ENCODE measurements at places on chromosomes 1 and 21.

- DNase-seq, result peak; percentile 83
Measured at GRCh38 chr1:31010086-31010989, 55.2 kb downstream of the PUM1 start.

- DNase-seq, result peak; percentile 74
Measured at GRCh38 chr1:87953732-87954344, 625.2 kb downstream of the LMO4 start.

DNA sequence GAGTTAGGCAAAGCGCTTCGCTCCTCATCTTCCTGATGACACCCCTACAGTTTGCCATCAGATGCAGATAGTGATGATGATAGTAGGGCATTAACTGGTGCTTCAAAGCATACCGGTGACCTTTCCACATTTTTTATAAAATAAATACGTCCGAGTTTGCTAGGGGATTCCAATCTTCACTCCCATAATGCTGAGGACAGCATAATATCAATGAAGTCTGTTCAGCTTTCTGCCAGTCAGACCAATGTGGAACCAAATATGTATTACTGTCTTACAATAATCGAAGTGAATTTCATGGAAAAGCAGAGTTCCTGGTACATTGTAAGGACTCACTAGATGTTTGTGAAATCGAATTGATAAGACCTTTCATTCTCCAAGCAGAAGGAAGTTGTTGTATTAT is 258.7 kb downstream of the RYR2 start:
- DNase-seq, result no peak

DNA sequence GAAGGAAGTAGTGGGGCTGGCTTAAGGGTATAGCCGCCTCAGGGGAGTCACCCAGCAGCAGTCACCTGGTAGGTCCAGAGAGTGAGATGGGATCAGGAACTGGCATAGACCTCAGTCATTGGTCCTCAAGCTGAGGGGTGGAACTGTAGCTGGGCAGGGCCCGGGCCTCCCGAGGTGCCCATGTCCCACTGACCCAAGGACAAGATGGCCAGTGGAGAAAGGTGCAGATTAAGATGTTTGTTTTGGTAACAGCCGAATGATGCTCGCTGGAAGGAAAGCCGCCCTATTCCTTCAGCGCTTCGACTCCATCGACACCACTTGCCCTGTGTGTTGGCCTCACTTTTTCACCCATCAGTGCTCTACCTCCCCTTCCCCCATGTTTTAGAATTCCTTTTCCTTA is 16.4 kb downstream of the COL9A2 start:
- no peak for DNase-seq

DNA sequence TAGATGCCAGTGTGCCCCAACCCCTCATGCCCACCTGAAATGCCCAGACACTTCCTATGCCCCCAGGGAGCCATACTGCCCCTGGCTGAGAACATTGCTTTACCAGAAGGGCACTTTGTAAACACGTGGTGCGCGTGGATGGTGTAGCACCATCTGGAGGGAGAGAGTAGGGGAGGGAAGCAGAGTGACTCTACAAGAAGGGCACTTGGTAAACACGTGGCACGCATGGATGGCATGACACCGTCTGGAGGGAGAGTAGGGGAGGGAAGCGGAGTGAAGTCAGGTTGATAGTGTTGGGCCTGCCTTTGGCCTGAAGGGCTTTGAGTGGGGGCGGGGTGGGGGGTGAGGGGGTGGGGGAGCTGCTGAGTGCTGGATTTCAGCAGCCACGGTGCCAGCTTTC is 324.0 kb upstream of the VAMP3 start:
- no peak for DNase-seq

DNA sequence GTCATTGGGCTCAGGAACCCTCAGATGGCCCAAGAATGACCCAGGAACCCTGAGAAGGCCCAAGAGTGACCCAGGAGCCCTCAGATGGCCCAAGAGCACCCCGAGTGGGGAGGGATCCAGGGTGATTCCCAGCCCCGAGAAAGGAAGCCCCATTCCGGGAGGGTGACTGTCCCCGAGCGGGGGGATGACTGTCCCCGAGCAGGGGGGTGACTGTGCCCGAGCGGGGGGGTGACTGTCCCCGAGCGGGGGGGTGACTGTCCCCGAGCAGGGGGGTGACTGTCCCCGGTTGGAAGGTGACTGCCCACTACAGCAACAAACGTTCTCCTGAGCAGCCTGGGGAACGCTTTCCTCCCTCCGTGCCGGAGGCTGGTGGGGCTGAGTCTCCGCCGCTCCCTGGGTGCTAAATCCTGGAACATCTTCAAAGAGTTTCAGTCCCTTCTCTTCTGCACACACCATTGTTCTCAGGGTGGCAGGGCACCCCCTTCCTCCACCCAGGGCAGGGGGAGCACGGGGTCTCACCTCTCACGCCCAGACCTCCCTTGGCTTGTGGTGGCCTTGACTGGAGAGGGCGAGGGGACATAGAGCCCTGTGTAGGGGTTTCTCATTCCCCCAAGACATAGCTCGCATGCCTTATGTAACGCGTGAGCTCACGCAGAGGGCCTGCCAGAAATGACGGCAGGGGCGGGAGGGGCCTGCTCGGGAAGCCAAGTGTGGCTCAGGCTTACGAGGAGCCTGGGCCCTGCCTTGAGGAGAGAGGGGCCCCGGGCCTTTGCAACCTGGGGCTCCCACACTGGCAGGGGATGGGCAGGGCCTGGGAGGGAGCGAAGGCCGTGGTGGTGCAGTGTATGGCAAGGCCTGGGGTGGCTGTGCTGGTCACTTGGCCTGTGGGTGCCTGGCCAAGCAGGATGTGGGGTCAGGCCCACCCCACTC is 14.3 kb upstream of the SKI start:
- DNase-seq, result peak; percentile 69

- peak; percentile 22 for DNase-seq
Measured at GRCh38 chr21:33411949-33412430, 8.8 kb downstream of the IFNGR2 start.

GRCh38 chr1:169527451-169528214 is 41.9 kb upstream of the SLC19A2 start:
- peak; percentile 36 for DNase-seq

DNA sequence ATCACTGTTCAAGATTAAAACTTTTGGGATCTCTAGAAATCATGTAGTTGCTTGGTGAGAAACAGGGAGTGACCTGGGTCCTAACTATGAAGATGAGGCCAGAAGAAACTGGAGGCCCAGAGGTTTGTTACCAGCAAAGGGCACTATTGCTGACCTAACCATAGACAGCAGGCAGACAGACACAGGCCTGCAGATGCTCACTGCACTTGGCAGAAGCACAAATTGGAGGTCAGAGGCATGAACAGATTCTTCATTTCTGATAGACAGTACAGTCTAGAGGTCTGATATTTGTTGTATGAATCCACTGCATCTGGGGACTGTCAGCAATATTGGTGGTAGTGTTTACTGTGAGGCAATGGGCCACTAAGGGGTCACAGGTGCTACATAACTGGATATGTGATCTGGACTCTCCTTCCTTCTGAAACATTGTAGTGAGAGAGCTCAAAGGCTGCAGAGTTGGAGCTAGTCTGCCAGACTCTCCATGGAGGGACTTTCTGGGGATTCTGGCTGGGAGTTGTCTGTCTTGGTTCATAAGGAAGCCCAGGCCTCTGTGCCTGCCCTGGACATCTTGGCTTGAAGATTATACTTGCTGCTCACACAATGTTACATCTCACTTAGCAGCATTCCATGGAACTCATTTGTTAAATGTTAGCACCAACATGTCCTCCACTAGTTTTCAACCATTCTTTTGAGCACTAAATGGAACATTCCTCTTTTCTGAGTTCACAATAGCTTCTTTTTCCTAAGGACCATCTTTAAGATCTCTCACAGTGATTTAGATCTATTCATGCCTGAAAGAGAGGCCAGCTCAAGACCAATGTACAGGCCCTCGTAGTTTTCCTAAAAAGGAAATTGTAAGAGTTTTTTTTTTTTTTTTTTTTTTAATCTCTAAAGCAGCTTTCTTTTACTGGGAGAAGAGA is 26.9 kb upstream of the CCN1 start:
- DNase-seq, result peak; percentile 58

GRCh38 chr21:38784458-38785266 is 21.1 kb upstream of the ETS2 start:
- no peak for DNase-seq

DNA sequence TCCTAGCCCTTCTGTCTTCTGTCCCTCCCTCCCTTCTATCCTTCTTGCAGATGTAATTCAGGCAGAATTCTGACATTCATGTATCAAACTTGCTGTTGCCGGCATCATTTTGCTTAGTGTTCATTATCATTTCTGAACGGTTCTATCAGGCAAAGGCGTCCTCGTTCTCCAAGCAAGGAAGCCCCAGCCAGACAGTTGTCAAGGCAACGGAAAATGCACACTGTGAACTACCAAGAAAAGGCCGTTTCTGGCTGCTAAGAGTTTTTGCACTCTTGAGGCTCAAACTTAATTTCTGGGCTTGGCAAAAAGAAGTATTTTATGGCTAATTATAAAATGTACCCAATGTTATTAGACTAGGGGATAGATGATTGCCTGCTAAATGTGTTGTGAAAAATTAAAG is 164.7 kb upstream of the KCNJ15 start:
- no peak for DNase-seq

GRCh38 chr1:97004743-97005142 is 283.2 kb downstream of the PTBP2 start:
- no peak for DNase-seq

- no peak for DNase-seq
Measured at GRCh38 chr1:29575277-29575676, 339.0 kb downstream of the PTPRU start.

GRCh38 chr1:183058851-183059502 is 35.8 kb downstream of the LAMC1 start:
- no peak for DNase-seq

GRCh38 chr1:224213438-224214119 is 30.5 kb downstream of the DEGS1 start:
- no peak for DNase-seq

DNA sequence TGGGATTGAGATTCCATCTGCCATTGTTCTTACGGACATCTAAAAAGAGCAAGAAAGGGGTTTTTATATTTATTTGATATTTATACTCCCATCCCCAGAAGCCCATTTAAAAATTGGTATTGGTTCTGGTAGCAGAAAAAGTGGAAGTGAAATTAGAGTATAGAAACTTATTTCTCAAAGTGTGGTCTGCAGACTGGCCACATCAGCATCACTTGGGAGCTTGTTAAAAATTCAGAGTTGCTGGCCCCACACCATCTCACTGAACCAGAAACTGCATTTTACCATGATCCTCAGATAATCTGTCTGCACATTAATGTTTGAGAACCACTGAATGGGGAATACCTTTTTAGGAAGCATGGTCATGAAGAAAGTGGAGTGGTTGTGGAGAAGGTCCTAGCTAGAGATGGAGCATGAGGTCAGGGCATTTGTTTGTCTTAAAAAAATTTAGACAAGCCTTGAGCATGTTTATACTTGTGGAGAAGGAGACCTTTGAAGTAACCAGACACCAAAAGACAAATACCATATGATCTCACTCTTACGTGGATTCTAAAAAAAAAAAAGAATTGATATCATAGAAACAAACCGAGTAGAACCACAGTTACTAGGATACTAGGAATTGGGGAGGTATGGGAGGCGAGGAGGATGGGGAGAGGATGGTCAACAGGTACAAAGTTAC is 116.3 kb downstream of the ST6GALNAC3 start:
- DNase-seq, result no peak

GRCh38 chr1:48552420-48552819 is 80.4 kb upstream of the SPATA6 start:
- no peak for DNase-seq

GRCh38 chr1:17023573-17023972 is 11.8 kb upstream of the ATP13A2 start:
- DNase-seq, result no peak

DNA sequence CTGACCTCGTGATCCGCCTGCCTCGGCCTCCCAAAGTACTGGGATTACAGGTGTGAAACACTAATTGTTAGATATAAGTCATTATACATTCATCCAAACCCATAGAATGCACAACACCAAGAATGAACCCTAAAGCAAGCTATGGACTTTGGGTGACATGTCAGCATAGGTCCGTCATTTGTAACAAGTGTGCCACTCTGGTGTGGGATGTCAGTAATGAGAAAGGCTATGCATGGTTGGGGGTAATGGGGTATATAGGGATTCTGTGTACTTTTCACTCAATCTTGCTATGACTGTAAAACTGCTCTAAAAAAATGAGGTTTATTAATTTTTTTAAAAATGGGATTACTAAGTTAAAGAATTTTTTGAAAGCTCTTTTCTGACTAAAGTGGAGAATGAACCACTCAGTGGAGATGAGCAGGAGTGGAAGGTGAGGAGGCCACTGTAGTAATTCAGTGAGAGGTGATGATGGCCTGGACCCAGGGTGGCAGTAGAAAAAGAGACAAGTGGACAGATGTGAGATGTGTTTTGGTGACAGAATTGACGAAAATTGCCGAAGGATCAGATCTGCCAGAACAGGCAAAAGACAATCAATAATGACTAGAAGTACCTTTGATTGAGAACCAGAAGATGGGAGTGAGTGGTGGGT is 21.3 kb upstream of the S1PR1 start:
- DNase-seq, result no peak

GRCh38 chr1:87826681-87827251 is 498.1 kb downstream of the LMO4 start:
- DNase-seq, result peak; percentile 4

GRCh38 chr1:6485168-6486101 is 6.0 kb downstream of the PLEKHG5 start:
- DNase-seq, result peak; percentile 18

DNA sequence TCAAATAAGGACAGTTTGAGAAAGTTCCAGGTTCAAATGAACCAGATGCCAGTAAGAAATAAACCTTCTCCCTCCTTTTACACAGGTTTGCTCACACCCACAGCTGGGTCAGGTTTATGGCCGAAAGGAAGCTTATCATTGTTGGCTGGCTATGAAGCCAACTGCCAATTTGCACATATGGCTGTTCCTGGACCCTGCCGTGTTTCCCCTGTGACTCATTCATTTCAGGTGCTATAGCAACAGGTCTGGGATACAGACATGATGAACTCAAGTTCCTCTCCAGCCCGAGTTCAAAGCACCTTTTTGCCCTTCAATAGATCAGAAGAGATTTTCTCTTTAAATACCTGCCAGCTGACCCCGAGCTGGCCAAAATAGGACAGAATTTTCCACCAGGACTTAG is 134.4 kb upstream of the SMYD2 start:
- no peak for DNase-seq

GRCh38 chr1:183655562-183656075 is 2.5 kb upstream of the APOBEC4 start:
- peak; percentile 85 for DNase-seq

- DNase-seq, result no peak
Measured at GRCh38 chr1:88191917-88192316, 492.2 kb upstream of the PKN2 start.

DNA sequence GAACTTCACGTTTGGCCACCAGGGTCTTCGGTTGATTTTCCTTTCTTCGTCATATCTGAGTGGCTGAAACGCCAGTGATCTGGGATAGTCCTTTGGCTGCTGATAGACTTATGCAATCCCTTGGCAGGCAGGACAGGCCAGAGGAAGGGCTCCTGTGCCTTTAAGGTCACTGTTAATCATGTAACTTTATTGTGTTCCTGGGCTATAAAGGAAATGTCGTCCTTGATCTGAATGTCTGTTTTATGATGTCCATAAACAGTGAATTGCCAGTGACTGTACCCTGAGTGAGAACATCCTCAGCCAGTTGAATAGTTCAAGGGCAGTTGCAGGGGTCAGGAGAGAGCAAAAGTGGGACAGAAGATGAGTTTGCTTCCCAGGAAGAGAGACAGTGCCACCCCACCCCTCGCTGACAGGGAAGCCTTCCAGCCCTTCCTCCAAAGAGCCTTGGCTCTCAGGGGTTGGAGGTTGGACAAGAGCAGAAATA is 68.0 kb downstream of the PDE9A start:
- DNase-seq, result peak; percentile 56

GRCh38 chr21:32377991-32378390 is 14.8 kb downstream of the URB1 start:
- DNase-seq, result no peak

Data from mesenchymal stem cell (in vitro differentiated cells and primary cell).